Stimulated activated CD4-positive, alpha-beta T cell treated with anti-CD3 and anti-CD28 coated beads, Interleukin-2, amount 100 ng/mL, for 24 hours (primary cell): ENCODE measurements at places on chromosomes 13 and 19.

- no peak for DNase-seq
These were observed 10.6 kb downstream of the DCAF15 start for GRCh38 chr19:13962699-13963602.

DNA sequence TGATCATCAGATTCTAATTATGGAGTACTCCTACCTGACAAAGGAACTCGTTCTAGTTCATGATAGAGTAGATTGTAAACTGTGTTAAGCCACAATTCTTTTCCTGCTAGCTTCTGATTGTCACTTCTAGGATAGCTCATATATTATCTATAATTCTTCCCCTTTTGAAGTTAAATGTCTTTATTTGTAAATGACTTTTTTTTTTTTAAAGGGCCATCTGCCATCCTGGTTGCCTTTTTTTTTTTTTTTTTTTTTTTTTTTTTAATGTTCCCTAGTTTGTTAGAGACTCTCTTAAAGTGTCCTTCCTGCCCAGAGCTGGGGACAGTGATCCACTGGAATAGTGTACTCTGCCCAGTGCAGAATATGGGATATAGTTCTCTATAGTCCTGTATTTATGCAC is 4.3 kb downstream of the CHAMP1 start:
- DNase-seq: no peak

DNA sequence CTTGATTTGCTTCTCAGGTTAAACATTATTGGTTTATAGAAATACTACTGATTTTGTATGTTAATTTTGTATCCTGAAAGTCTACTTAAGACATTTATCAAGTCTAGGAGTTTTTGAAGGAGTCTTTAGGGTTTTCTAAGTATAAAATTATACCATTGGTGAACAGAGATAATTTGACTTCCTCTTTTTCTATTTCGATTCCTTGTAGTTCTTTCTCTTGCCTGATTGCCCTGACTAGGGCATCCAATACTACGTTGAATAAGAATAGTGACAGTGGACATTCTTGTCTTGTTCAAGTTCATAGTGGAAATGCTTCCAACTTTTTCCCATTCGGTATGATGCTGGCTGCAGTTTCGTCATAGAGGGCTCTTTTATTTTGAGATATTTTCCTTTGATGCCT is 807.5 kb upstream of the SLC10A2 start:
- DNase-seq: no peak

GRCh38 chr13:36275190-36276002 is 22.2 kb downstream of the CCDC169 start:
- no peak for DNase-seq

DNA sequence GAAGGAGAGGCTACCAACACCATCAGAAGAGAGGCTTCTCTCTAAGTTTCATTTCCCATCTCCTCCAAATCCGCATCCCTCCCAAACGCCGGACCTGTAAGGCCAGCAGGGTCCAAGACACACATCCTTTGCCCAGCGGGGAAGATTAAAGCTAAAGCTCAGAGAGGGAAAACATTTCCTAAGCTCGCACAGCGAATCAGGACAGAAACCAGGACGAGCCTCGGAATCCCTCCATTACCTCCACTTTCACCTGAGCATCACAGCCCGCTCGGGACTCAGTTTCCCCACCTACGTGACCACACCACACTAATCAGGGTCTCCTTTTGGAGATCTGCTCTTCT is 711 bp upstream of the FOSB start:
- no peak for DNase-seq
